Foreskin fibroblast (primary cell): ENCODE measurements at places on chromosomes 5 and 9.

DNA sequence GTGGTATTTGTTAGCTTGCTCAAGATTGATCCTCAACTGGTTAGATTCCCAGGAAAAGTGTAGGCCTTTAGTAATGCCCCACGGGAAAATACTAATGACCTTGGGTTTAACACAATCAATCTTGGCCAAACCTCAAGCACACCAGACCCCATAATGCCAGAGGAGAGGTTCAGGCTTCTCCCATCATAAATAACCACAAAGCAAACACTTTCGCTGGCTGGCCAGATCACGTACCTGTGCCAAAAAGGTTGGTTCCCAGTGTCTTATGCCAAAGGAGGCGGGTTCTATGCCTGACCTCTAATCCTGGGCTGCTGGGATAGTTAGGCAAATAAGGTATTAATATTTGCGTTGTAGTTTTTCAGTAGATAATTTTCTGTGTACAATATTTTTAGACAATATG, 379.2 kb upstream of the CDH18 start:
- DNase-seq, result no peak

DNA sequence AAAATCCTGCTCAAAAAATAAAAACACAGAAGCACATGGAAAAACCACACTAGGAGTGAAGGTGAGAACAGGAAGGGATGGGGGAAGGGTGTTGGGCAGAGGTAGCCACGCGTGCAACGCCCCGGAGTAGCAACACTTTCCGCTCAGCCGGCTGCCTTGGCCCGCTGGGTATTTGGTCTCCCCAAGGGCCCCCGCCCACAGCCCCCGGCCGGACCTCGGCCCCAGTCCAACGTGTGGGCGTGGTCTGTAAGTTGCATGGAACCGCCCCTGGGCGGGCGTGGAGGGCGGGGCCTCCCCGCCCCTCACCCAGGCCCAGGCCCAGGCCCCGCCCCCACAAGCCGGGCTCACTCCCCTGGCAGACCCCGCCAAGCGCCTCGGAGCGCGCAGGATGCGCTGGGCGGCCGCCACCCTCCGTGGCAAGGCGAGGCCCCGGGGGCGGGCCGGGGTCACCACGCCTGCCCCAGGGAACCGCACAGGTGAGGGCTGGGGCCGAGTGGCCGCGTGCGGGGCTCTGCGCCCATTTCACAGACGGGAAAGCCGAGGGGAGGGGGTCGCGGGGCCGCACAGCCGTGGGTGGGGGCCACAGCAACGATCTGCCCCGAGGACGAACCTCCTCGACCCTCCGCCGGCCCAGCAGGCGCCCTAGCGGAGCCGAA, at the start of gene SUSD3:
Gene SUSD3 (plus strand): TSS at position 347 of the 656 bp plus-strand sequence. CDS start 42 bp downstream, at position 389.
- no peak for DNase-seq

GRCh38 chr5:14036514-14036913, 92.0 kb upstream of the DNAH5 start:
- DNase-seq, result no peak

- no peak for DNase-seq
Measured at GRCh38 chr5:151065609-151066008, 15.2 kb downstream of the TNIP1 start.
